Cerebellum (tissue), 4 donors: ENCODE measurements at places on chromosomes 12 and 14.

GRCh38 chr14:104102282-104102914 is 16.9 kb downstream of the ASPG start:
- DNase-seq: no peak

- no peak for DNase-seq
Observed at GRCh38 chr12:120834489-120835303, 69.5 kb downstream of the SPPL3 start.

- no peak for DNase-seq
Observed at GRCh38 chr12:96146747-96147146, 47.4 kb upstream of the ELK3 start.

DNA sequence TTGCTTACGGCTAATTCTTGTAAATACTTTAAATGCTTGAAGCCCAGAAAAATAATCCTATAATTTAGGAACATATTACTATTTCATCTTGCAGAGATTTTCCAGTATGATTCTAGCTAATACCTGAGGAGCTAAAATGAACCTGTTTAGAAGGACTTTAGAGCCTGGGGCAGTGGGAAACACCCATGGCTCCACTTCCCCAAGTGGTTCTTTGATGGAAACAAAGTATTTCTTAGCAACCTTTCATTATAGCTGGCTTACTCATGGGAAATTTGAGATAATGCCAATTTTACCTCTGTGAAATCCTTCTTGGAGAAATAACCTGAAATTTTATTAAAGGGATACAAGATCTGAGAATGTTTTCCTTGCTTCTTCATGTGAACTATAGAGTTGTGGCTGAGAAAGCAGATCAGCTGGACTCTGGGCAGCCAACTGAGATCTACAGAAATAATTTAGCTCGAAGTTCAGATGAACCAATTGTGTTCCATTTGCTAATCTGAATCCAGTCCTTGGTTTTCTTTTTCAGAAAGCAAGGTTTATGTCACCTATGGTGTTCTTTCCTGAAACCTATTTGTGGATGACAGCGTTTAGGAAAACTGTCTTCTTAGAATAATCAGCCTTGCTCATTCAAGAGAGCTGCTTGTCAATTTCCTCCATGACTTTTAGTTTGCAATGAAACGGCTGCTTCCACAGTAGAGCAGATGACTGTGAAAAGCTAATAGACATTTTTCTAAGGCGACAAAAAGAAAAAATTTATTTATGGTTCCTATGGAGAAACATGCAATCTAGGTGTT is 141.8 kb upstream of the CPM start:
- no peak for DNase-seq

DNA sequence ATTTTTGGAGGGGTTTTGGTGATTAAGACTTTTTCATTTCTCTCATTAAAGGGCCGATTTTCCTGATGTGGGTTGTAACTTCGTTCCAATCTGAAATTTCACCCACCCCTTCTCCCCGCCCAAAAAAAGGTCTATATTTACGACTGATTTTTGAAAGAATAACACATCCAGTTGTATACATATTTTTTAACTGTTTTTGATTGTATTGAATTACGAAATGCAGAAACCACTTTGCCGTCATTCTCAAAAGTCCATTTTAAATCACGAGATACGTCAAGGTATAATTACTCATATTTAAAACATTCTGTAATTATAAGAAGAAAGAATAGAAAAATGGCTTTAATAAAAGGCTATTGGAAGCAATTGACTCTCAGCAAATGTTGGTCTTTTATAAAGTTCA is 520.7 kb downstream of the MED13L start:
- no peak for DNase-seq

DNA sequence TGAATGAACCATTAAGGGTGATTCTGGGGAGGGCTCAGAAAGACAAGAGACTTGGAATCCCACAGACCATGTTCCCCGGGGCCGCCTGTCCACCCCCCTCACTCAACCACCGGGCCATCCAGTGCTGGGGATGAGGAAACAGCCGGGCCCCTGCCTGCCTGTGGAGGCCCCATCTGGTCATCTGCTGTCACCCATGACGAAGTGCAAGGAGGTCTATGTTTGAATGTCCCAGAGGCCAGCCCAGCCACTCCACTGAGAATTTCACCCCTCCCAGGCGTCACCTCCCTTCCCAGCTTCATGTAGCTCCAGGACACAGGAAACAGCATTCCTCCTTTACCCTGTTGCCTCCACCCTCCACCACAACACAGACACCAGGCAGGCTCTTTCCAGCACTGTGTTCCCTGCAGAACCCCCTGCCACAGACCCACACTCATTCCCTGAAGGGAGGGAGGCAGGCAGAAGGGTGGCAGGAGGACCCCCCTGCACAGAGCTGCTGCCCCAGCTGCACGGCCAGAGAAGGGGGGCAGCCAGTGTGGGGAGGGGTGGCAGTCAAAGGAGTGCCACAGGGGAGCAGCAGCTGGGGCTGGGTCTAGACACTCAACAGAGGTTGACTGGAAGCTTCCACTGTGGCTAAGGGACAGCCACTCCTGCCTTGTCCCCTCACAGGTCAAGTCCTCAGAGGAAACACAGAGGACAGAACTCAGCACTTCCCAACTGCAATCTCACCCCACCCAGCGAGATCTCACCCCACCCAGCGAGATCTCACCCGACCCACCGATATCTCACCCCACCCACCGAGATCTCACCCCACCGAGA is 50.3 kb upstream of the PPP2R5C start:
- DNase-seq: no peak

GRCh38 chr12:104025771-104026170 is 24.2 kb downstream of the GLT8D2 start:
- DNase-seq: no peak

- DNase-seq: no peak
Observed at GRCh38 chr12:104448031-104448430, 8.7 kb upstream of the CHST11 start.

- DNase-seq: peak; percentile 48
Observed at GRCh38 chr12:105705765-105706164, 375.3 kb downstream of the C12orf75 start.

DNA sequence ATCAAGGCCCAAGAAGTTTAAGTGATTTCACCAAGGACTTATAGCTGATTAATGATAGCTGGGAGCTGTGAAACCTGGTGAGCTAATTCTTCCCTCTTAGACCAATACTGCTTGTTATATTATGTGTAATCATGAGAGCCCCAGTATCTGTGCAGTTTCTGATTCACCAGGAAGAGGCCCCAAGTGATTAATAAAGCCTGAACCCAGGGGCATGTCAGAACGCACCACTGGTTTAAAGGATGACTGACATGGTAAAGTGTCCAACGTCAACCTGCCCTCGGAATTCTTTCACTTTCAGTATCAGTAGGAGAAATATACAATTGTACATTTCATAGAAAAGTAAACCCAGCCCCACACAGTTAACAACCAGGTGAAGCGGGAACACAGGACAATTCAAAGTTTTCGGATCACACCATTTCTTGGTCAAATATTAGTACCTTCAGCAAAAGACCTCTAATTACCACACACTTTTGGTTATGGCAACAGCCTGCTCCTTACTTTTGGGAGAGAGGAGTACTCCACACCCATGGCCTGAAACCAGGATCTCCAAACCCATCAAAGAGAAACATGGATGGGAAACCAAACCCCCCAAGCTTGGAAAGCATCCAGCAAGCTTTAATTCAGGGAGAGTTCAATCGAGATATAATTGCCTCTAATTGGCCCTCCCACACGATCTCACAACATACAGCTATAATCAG is 28.5 kb downstream of the TMCC3 start:
- no peak for DNase-seq

DNA sequence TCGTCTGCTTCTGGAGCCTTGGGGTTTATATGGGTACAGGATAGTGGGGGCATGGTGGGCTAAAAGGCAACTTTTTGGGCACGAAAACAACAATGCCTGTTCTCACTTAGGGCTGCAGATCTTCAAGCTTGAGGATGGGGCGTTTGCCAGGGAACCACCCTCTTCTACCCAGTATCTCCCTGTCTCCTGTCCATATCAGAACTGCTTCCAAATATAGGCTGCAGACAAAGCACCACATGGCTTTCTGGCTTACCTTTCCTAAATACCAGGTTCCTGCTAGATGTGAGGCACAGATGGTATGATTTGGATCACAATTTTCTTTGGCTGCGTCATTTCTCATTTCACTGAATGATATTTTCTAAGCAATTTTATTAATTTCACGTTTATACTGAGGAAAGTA is 70.4 kb downstream of the CMAS start:
- peak; percentile 87 for DNase-seq

- no peak for DNase-seq
Observed at GRCh38 chr12:3933074-3933818, 60.0 kb upstream of the PARP11 start.

GRCh38 chr14:74910556-74910955 is 12.5 kb downstream of the RPS6KL1 start:
- DNase-seq: no peak

- peak; percentile 9 for DNase-seq
Observed at GRCh38 chr12:99658671-99659349, 11.3 kb downstream of the GARIN6 start.

DNA sequence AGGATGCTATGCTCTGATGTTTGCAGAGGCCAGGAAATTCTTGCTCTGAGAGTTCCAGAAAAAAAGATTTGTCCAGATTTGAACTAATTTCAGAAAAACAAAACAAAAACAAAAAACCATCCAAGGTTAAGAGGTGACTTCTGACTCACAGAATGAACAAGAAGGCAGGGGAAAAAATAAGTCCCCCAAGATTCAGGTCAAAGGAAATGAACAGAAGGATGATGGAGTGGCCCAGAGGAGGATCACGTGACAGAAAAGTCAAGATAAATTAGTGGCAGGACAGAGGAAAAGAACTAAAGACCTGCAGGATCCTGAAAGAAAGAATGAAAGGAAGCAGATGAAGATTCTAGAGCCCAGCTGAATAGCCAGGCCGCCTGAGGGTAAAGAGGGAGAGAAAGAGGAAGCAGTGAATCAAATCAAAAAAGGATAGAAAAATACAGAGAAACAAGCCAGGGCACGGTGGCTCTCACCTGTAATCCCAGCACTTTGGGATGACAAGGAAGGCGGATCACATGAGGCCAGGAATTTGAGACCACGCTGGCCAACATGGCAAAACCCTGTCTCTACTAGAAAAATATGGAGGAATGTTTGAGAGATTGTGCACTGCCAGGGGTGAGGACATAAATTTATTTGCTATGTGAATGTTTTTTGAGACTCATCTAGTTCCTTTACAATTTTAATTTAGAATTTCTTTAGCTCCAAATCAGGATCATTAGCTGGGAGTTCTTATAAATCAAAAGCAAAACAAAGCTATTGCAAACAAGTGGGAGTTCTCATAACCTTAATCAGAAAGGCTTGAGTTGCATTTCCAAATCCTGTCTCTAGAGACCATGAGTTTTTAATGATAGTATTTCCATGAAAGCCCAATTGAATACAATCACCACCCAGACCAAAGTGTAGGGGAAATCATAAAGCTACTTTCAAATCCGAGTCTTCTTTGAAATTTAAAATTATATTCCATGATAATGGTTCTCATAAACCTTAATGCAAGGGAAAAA is 217.1 kb upstream of the PLEKHG7 start:
- DNase-seq: no peak

DNA sequence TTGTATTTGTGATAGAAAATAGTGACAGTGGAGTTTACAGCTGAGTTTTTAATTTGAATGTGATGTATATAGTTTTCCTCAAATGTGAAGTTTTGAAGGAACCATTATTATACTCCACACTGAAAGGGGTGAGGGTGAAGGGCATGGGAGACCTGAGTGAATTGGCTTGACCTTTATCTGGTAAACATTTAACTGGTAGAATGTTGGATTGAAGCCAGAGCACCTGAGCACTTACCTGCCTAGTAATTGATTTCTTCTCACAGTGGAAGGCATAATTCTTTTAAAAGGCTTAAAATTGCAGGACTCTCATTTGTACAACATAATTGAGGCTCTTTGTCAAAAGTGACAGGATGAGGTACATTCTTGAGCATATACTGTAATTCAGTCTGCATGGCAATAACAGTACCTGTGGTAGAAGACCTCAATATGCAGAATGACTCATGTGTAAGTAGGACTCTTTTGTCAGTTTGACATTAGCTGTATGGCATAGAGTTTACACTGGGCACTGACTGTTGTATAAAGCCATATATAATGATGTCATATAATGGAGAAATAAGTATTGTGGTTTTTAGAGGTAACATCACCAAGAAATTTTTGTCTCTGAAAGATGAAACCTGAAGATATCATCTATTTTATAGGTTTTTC is 309.6 kb downstream of the TMTC2 start:
- no peak for DNase-seq
